ENCODE measurements at places on chromosomes 2 and 18.

DNA sequence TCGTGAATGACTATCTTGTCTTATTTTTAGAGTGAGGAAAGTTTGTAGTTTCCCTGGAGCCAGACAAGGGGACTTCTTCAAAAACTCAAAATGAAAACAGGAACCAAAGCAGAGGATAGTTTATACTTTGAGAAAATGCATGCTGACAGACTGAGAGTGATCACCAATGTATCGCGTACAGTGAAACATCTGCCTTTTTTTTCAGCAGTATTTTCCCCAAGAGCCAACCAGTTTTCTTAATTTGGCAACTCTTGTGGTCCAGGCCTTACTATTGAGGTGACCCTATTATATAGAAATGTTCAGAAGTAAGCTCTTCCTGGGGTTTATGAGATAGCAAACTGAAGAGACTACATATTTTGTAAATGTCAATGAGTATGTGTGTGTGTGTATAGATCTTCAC lies 153.7 kb upstream of the VRK2 start:
- DNase-seq, result no peak

GRCh38 chr2:71786291-71787107 lies 333.1 kb downstream of the DYSF start:
- no peak for DNase-seq

- no peak for DNase-seq
These were observed 28.8 kb downstream of the CCDC93 start for GRCh38 chr2:117985092-117985491.

GRCh38 chr2:42651057-42651456 lies 82.6 kb downstream of the MTA3 start:
- no peak for DNase-seq

DNA sequence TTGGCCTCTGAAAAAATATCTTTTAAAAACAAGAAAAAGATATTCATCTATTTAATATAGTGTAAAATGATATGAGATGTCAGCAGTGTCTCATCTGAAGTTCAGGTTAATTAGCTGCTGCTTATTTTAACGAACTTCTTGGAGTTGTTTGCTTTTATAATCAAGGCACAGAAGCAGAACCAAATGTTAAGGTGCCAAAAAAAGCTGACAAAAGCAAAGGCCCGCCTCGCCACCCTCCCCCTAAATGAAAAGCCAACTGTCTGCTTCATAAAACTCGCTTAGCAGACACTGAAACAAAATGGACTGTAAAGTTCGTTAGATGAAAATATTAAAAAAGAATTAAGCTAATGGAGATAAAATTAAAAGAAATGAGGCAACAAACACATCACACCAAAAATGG lies 562.6 kb downstream of the ZEB2 start:
- no peak for DNase-seq

DNA sequence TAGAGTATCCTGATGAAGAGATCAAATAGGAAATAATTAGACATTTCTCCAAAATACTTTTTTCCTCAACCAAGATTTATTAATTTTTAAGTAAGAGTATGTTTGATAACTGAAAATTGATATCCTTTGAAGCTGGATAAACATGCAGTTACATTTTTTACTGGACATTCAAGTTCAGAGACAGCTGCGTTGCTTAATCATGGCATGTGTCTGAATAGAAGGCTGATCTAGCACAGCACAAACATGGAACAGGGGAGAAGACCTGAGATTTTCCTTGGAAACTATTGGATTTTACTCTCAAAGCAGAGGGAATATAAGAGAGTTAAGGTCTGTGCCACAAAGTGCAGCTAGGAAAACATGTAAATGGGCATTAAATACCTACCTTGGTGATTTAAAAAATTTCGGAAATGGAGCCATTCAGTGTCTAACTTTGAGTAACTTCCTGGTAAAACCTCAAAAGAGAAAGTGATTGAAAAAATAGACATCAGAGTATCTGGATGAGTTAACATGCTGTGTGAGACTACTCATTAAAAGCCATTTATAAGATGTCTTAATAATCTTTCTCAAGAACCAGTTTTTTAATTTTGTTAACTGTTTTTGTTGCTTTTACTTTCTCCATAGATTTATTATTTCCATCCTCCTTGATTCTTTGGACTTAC lies 31.8 kb downstream of the CRIM1 start:
- no peak for DNase-seq

Data from stimulated activated CD4-positive, alpha-beta T cell treated with anti-CD3 and anti-CD28 coated beads, Interleukin-1b, Interleukin-23, amount 100 ng/mL, for 4 hours (primary cell).